Globus pallidus (tissue), 1 donor: ENCODE measurements at places on chromosomes 3 and 15.
A peak's percentile ranks its signal among the peaks of the same experiment; 100 is the strongest.

GRCh38 chr3:173584093-173584837 is 186.7 kb downstream of the NLGN1 start:
- peak; percentile 53 for DNase-seq

- DNase-seq: no peak
Observed at GRCh38 chr15:68223171-68223570, 6.4 kb downstream of the CLN6 start.

- DNase-seq: no peak
Observed at GRCh38 chr3:21436835-21437234, 314.2 kb downstream of the ZNF385D start.

GRCh38 chr3:52742418-52743041 is 28.2 kb downstream of the NEK4 start:
- no peak for DNase-seq

- DNase-seq: no peak
Observed at GRCh38 chr3:16262174-16262573, 2.6 kb downstream of the DPH3 start.

- DNase-seq: no peak
Observed at GRCh38 chr3:194811118-194811517, 125.4 kb downstream of the FAM43A start.

GRCh38 chr3:52402706-52403270 is 42.1 kb downstream of the SEMA3G start:
- no peak for DNase-seq

DNA sequence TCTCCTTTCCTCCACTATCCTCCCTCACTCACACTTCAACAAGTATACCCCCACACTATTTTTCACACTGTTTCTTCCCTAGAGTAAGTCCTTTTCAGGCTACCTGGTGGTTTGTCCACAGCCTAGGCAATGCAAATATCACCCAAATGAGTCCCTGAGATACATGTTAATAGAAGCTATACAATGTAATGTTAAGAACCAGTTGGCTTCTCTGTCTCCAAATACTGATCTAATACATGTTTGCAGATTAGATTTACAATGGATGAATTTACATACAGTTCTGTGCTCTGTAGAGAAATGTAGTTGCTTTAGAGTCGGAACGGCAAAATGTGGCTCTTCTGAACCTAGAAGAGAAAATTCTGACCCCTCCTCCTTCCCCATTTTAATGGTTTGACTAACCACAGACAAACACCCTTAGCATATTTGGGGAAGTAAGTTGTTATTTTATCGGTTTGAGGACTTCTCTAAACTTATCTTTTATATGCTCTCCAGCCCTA is 63.6 kb upstream of the MBNL1 start:
- no peak for DNase-seq

DNA sequence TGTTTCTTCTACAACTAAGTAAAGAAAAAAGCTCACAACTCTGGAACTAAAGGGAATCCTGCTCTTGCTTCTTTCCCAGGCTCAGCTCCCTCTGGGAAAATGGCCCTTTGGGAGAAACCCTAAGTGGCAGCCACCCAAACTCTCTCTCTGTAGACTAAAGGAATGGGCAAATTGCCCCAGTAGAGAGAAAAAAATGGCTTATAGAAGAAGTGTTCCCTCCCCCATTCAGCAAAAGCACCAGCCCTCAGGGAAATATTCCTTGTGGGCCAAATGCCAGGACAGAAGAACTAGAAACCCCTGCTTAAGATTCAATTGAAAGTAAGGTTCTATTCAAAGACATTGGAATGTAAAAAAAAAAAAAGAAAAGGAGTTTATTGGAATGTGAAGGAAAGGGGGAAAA is 603.7 kb upstream of the ALCAM start:
- peak; percentile 57 for DNase-seq

DNA sequence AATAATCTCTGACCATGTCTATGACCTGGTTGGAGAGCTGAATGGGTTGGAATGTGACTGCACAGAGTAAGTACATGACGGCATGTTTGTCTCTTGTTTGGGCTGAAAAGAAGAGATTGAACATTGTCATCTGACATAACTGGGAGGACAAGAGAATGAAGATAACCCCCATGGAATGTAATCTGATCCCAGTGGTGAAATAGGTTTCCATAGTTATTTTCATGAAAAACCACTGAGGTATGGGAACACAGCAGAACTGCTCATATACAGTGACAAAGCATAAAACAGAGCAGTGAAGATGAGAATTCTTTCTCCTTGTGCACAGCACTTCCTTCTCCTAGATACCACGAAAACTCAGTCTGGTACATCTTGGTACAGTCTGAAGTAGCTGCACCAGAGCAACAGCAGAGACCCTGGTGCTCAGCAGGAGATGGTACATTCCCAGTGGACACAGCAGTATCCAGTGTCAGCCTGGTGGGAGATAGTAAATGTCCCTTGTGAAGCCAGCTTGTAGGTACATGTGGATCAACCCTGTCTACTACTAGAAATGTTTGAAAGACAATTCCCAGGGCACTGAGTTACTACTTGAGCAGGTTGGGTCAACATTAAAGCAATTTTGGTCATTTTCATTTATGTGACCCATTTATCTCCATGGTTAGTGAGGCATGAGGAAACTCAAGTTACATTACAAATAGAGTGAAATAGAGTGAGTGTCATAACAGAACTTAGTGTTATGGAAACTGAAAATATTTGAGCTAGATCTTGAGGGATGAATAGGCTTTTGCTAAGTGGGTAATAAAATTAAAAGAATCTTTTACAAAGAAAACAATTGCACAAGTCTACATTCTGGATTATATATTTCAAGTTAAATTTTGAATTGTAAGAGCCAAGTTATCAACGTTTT is 178.3 kb downstream of the SUCNR1 start:
- no peak for DNase-seq

DNA sequence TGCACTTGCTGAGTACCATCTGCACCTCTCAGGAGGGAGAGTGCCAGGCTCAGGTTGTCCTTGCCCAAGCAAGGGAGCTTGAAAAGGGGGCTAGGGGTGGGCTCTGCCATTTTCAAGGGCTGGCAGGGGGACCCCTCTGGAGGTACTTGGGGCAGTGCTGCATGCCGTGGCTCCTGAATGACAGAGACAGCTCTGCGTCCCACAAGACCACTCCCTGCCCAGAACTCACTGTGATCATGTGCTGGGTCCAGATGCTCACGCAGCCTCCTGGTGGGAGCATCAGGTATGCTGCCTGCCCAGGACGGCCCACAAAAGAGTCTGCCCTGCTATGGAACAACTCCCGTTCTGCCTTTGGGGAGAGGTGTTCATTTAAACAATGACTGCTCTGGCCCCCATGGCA is 165.2 kb downstream of the GOLGA6L4 start:
- no peak for DNase-seq
